GM10248 (cell line): ENCODE measurements at places on chromosomes 4 and X.

DNA sequence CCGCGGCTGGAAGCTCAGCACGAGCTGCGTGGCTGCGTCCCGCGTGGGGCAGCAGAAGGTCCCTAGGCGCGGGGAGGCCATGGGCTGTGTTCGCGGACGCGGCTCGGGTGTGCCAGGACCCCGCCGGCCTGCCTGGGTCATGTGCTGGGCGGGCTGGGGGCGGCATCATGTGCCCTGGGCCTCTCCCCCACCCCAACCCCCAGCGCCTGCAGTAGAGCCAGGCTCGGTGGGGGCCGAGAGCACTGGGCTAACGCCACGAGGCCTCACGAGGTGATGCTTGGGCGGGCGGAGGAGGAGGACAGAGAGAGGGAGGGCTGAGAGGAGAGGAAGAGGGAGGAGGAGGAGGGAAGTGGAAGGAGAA, at the start of gene GPR143:
GPR143 (minus strand) TSS at position 111 of the 361 bp plus-strand sequence; CDS start at position 81, 30 bp downstream.
- DNase-seq: no peak

- no peak for DNase-seq
Measured at GRCh38 chrX:146054311-146054710, 236.7 kb downstream of the SLITRK2 start.

DNA sequence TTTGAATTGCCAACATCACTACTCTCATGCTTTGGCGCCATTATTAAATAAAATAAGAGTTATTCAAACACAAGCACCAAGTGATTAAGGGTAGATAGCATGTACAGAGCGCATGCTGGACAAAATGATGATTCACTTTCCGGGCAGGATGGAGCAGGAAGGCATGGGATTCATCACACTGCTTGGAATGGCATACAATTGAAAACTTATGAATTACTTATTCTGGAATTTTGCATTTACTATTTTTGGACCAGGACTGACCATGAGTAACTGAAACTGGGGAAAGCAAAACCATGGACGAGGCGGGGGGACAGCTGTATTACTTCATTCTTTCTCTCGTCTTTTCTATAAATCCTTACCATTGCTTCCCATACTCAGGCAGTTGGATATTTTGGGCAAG, 28.5 kb upstream of the FGF5 start:
- DNase-seq: no peak

DNA sequence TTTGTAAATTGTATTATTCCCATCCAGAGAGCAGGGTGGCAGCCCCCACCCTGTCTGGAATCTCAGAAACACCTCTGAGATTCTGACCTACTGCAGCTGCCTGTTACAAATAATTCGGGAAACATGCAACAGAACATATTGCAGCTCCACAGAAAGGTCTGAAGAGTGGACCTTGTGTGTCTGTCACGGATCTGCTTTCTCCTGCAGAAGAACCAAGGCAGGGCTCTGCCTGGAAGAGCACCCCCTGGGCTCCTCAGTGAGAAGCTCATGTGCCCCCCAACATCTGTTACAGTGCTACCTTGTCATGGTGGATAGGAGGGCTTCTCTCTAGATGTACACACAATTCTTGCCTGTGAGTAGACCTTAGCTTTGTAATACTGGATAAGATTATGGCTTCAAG, 286.6 kb upstream of the GATB start:
- DNase-seq: no peak

- DNase-seq: no peak
Measured at GRCh38 chrX:134891652-134892051, 99.1 kb upstream of the SMIM10 start.
